CD8-positive, alpha-beta T cell (primary cell): ENCODE measurements at places on chromosomes 12 and 14.

DNA sequence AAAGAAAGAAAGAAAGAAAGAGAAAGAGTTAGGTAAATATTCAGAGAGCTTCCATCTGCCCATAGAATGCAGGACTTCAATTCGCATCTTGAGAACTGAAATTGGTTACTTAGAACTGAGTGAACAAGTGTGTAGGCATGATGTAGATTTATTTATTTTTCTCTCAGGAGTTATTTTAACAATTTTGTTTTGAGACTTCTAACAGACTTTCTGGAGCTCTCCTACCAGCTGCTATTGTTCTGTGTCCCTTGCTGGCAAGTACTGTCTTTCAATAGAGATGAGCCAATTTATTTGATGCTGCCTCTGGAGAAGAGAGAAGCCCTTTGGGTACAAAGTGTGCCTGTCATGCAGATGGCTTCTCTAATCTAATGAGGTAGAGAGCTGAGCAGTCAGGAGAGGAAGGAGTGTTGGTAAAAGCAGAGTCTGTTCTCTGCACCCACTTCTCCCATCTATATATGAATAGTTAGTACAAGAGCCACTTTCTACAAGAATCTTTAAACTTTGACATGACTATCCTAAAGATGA, 67.0 kb downstream of the SYT1 start:
- no peak for DNase-seq

DNA sequence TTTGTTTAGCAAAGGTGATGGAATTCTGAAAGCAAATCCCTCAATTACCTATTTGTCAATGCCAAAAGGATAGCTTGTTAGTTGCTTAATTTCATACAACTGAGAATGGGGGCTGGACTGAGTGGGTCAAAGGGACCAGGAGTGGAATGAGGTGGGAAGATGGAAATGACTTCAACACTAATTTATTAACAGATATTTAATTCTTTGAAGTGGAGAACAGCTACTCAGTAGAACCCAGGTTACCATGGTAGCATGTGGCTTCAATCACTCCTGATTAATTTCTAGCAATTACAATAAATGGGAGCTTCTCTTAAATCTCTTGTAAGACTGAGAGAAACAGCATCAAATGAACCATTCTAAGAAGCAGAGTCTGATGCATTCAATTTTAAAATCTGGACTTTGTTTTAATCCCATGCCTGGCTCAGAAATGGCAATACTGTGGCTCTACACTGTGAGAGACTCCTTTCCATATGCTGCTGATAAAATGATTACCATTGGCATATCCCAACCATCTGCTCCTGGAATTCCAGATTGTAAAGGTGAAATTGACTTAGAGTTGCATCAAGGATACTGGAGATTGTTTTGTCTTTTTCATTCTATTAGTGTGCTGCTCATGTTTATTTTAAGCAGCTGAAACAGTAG, 607.8 kb downstream of the SNAPC1 start:
- DNase-seq: no peak

GRCh38 chr14:44029933-44030332, 477.1 kb downstream of the FSCB start:
- no peak for DNase-seq

DNA sequence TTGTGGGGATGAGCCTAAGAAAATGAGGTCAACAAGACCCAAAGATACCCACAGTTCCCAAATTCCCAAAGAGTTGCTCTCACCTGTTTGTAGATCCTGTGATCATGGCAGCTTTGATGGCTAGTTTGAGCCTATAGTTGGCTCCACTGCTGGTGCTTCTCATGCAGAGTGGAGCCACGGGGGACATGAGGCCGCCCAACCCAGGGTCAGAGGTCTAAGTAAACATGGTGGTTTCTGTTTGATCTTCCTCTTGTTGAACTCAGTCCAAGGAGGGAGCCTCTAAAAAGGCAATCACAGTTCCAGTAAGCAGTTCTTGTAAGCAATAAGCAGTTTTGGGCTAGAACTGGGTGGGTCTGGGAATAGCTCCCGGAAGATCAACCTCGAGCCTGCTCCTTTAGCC, 125.6 kb upstream of the DHRS4 start:
- no peak for DNase-seq

GRCh38 chr12:40911676-40912075, 219.4 kb downstream of the CNTN1 start:
- DNase-seq: no peak

GRCh38 chr14:52923902-52924575, 26.8 kb downstream of the FERMT2 start:
- DNase-seq: peak; percentile 17

DNA sequence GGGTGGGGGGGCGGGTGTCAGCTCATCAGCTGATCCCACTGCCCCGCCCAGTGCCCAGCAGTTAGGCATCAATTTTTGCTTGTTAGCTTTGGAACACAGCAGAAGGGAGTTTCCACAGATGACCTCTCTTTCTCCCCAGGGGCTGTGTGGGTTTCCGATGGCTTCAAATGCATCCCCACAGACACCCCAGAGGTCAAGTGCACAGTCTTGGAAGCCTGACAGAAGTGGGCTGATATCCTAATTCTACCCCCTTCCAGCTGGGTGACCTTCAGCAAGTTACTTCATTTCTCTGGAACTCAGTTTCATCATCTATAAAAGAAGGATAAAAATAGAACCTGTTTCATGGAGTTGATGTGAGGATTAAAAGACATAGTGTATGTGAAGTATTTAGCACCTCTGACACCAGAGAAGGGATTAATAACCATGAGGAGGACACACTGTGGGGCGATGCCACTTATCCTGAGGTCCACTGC, 22.0 kb downstream of the TTC9 start:
- DNase-seq: no peak

DNA sequence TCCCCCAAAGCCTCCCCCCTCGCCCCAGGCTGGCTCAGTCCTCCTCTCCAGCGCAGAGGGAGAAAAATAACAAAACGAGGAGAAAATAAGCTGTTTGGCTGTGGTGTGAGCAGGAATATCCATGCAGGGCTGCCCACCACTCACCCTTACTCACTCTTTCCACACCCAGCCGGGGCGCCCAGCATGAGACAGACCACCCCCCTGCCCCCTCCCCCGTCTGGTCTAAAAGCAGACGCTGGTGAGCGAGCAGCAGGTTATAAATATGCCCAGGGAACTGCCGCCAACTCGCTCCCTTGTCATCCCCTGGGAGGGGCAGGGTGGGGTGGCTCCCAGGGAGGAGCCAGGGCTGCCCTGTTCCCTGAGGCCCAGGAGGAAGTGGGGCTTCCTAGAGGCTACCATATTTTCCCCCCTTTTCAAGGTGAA, 7.4 kb downstream of the WNT1 start:
- DNase-seq: no peak

GRCh38 chr12:130093380-130093779, 68.9 kb upstream of the FZD10 start:
- no peak for DNase-seq
